ENCODE measurements at places on chromosomes 5 and 9.
A peak's percentile ranks its signal among the peaks of the same experiment; 100 is the strongest.

GRCh38 chr5:6634306-6634705, 1.1 kb downstream of the SRD5A1 start:
- no peak for DNase-seq

DNA sequence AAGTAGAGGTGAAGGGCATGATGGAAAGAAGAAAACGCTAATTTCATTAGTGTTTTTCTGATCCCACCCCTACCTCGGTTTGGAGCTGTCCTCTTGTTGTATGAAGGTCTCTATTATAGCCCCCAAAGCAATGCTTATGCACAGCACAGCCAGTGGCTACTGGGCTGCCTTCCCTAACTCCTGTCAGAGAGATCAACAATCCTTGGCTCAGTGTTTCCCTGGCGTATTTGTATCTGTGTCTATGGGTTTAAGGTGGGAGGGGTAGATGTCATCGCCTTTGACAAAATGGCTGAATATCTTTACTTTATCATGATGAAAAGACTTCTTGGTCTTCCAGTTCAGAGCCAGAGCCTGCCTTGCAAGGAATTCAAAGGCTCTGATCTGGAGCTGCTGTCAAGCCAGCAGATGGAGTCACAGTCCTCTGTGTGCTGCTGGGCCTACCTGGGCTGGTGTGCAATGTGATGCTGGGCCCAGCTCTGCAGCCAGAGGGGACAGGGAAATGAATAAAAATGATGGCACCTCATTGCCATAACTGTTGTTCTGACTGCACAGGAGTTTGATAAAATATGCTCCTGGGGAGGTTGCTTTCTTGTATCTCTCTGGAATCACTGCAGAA, 20.1 kb upstream of the HSPA9 start:
- no peak for DNase-seq

DNA sequence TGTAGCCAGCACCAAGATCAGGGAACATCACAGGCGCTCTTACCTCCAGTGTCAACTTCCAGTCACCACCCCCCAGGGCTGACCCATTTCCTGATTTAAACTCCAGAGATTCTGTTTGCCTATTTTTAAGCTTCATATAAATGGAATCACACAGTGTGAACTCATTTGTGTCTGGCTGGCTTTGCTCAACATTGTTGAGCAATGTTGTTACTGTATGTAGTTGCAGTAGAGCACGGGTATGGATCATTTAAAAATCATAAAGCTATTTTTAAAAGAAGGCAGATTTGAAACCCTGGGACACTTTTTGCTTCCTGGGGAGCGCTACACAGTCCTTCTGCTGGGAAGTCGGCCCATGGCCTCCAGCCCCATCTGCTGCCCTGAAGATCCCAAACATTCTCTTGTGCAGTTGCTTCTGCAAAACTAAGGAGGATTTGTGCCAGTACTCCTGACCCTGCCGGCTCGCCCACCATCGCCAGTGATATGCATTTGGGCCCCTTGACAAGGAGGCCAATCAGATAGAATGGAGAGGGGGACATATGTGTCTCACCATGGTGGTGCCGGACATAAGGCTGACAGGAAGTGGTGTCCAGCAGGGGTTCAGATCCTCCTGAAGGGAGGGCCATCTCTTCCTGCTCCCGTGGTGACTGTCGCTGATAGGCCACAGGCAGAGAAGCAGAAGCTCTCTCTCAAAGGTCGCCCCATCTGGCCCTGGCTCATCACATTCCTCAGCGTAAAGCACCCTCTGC, 13.3 kb downstream of the DCANP1 start:
- DNase-seq: no peak

DNA sequence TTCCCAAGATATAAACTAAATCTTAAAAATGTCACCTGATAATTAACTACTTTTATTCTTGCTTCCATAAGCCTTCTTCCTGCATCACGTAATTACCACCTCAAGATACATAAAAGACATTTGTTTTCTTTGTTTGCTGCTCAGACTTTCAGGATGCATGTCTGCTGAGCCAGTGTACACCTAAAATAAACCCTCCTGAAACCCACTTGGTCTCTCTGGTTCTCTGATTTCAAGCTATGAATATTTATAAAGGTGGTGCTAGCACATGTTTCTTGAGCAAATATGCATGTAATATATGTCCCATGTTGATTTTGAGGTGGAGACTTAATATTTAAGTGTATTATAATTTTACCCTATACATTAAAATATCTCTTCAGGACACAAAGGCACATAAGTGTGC, 1627.7 kb upstream of the CDH9 start:
- no peak for DNase-seq

GRCh38 chr5:159878988-159879471, 37.3 kb upstream of the ADRA1B start:
- peak; percentile 83 for DNase-seq

DNA sequence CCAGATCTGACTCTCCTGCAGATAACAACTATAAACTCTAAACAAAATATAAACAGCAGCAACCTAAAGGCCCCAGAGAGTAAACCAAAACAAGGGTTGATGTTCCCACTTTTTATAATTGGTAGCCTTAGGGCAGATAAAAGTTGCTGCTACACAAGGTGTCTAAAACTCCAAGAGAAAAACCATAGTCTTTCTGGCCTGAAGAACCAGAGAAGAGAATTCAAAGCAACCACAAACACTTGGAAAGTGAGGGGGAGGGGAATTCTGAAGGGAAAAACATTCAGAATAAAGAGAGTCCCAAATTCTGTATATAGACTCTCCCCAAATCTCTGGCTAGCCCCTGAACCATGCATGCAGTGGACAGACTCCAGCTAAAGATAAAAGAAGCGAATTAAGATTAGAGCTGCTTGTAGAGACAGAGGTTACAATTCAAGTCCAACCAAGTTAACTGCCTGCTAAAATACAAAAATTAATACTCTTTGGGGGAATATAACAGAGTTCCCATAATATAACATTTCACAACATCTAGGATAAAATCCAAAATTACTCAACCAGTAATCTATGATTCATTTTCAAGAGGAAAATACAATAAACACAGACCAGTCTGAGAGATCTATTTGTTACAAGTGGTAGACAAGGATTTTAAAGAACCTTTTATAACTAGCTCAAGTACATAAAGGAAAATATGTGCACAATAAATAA, 37.5 kb upstream of the RGMB start:
- no peak for DNase-seq

- DNase-seq: no peak
These were observed 35.2 kb downstream of the ROPN1L start for GRCh38 chr5:10476878-10477277.

DNA sequence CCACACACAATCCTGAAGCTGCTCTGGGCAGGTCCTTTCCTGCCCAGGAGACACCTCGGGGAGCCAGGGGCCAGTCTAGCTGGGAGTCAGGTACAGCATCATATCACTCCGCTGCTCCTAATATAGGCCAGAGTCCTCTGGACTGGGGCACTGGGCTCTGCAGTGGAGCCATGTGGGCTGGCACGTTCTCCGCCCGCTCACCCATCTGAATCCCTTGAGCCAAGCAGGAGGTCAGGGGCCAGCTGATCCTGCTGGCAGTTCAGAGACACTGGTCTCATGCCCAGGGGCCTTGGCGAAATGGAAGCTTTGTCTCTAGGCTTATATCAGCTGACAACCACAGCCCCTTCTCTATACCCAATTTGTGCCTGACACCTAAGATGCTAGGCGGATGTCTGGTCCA, 9.3 kb upstream of the CORO2A start:
- DNase-seq: no peak

- DNase-seq: no peak
These were observed 203.9 kb upstream of the VLDLR start for GRCh38 chr9:2417730-2418129.

DNA sequence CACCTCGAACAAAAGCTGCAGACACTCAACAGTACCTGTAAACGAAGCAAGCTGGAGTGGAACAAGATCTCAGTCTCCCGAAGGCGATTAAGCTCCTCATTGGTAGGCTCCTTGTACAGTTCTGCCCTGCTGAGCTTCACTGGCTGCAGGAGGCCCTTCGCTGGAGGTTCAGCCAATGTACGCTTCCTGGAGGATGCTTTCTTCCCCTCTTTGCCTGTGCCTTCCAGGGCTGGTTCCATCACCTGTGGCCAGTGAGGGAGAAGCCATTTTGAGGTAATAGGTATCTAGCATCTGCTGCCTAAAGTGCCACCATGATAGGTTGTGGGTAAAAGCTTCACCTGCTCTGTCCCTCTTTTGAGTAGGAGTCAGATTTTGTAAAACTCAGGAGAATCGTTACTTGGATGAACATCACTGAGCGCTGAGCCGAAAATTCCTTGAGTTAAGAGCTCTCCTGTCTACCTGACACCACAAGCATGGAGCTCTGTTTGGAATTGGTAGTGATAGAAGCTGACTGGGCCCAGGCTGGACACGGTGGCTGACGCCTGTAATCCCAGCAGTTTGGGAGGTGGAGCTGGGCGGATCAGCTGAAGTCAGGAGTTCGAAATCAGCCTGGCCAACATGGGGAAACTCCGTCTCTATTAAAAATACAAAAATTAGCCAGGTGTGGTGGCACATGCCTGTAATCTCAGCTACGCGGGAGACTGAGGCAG, 1.4 kb downstream of the NOL6 start:
- no peak for DNase-seq

DNA sequence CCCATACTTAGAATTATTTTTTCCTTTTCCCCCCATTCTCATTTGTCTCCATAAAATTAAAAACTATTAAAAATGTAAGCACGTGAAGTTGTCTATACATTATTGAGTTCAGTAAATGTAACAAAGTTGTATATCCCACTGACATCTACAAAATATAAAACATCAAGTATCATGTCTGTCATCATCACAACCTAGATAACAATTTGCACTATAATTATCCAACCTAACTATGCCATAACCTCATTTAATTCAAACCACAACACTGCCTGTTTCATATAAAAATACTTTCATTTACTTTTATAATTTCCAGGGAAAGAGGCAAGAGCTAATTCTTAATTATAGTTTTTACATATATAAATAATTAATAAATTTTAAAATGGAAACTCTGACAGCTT, 9.1 kb downstream of the EFNA5 start:
- DNase-seq: no peak

DNA sequence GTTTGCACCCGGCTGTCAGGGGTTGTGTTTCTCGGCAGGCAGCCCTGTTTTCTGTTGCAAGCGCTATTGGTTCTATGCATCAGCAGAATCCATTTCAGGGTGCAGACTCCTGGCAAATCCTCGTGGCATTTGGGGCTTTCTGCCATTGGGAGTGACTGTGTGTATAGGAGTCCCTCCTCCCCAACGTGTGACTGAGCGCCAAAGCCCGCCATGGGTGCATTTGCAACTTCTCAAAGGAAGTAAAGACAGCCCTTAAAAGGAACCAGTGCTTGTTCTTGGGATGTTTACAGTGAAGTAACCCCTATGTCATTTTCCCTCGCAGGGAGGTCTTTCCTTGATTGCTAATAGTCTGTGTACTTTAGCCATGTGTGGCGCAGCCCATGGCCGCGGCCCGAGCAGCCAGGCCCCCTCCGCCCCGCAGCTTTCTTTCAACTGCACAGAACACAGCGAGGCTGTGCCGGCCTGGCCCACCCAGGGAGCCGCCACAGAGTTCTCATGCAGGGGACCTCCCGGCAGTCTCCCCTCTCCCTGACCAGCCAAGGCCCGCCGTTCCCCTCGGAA, 175.6 kb downstream of the HSD17B3 start:
- DNase-seq: no peak

GRCh38 chr9:104092875-104093600, 1.1 kb upstream of the SMC2 start:
- DNase-seq: peak; percentile 11

DNA sequence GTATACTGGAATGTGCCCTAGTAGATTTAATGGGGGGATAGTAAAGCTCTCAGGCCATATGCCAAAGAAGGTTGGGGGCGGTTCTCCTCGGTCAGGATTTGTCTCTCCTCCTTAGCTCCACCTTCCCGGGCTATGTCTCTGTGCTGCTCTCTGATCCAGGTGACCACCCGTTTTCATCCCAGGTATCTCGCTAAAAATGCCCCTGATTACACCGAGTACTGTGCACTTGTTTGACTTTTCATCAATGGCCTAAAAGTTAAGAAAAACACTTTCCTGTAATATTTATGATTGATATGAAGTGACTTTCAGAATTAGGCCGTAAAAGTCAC, 724 bp downstream of the NDUFS6 start:
- no peak for DNase-seq

DNA sequence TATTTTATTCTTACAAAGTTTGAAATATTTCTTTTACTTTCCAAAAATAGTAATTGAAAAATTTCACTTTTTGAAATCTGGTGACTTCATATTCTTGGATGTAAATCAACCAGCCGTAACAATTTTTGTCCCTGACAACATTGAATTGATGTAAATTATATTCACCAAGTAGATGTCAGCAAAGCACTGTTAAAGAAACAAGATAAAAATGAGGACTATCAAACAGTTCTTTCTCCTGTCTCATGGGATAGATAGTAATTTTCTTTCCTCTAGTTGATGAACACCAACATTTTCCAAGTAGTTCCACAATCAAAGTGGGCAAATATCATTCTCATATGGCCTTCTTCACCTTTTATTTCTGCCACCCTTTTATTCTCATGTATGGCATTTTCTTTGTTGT, 1461.9 kb downstream of the MAT2B start:
- no peak for DNase-seq

DNA sequence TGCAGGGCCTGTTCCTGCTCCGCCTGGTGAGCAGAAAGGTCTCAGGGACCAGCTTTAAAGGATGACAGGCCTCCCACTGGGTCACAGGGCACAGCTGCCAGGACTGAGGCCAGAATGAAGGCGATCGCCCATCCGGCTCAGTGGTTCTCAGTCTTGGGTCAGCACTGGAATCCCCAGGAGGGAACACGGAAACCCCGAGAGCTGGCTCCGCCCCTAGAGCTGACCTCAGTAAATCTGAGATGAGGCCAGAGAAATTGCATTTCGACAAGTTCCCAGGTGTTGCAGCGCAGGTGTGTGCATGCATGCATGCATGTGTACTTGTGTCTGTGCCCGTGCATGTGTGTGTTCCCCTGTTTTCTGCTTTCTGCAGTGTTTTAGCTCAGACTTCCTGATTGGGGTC, 47.2 kb upstream of the KCNMB1 start:
- DNase-seq: no peak

DNA sequence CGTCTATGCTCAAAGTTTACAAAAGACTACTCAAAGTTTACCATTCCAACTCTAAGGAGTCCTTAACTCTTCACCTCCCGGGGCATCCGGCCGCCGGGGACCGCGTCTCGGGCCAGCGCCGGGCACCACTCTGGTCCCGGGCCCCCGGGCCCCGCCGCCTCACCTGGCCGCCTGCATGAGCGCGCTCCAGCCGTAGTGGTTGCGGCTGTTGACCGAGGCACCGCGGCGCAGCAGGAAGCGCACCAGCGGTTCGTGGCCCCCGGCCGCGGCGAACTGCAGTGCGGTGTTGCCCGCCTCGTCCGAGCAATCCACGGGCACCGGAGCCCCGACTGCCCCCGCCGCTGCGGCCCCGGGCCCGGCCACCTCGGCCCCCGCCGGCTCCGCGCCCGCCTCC, 388 bp downstream of the ANKS6 start:
- DNase-seq: no peak

DNA sequence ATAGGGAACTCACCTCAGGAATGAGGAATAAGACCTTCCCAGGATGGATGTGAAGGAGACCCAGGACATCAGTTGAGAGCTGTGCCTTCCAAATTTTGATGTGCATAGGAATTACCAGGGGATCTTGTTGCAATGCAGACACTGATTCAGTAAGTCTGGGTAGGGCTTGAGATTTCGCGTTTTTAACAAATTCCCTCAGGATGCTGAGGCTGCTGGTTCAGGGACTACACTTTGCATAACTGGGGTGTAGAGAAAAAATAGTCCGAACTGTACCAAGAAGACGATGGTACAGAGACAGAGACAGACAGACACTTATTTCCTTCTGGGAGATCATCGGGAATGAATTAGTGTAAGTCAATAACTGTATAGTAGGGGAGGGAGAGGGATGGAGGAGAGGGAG, 82.3 kb upstream of the FREM1 start:
- DNase-seq: no peak

Measured in Ammon's horn (tissue), 1 donor.